NCI-H1694 (cell line): ENCODE measurements at places on chromosomes 7 and 10.

- no peak for DNase-seq
Measured at GRCh38 chr7:123929107-123929506, 4.1 kb downstream of the SPAM1 start.

DNA sequence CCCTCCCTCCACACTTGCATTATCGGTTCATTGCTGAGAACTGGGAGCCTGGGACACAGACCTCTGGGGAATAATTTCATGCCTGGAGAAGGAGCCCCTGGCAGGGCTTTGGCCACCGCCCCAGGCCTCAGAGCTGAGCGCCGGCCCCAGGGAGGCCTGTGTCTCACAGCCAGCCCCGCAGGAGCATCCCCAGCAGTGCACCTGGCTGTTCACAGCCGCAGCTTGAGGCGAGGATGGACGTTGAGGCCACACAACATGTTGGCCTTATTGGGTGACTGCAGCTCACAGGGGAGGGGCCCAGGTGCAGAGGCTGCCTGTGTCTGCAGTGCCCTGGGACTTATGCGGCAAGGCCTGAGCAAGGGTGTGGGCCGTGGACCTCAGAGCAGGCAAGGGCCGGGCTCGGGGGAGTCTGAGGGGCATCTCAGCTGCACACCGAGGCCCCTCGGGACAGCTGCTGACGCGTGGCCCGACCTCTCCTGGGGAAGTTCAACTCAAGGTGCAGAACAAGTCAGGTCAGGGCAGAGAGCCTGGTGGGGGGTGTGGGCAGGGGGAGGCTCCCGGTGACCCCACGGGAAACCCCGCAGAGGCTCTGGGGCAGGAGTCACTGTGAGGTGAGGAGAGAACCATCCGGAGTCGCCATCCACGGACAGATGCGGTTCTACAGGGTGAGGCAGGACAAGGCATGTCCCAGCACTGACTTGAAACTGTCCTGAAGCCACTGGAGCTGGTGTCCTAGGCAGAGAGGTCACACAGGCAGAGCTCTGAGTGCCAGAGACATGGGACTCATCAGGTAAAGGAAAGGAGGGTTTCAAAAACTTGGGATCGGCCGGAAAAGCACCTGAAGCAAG lies 13.1 kb upstream of the UBE3C start:
- DNase-seq: no peak

DNA sequence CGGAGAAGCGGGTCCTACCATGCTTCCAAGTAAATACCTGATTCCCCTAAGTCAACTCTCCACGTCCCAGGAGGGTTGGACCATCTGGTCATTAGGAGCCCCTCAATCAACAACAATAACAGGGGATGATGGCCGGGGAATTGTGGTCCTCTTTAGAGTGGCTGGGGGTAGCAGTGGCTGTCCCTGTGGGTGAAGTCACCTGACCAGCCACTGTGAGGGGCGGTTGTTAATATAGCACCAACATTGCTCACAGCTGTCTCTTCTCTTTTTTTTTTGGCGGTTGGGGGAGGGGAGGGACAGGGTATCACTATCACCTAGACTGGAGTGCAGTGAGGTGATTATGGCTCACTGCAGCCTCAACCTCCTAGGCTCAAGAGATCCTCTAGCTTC lies 67.9 kb downstream of the SPDYE5 start:
- DNase-seq: no peak

DNA sequence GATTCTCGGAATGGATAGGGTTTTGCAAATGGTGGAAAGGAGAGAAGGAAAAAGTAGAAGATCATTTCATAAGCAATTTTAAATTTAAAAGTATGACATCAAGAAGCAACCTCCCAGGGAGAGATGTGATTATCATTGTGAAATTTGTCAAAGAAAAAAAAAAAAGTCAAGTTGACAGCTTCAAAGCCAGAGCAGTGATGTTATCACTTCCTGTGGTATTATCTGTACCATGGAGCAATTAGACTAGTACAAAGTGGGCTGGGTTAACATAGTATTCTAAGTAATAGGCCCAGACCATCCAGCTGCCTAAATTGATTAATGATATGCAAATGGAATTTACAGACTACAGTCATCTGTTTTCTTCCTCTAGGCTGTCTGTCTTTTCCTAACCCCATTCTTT lies 84.0 kb upstream of the NPY start:
- DNase-seq: no peak

- DNase-seq: no peak
Measured at GRCh38 chr7:1667566-1668395, 2.3 kb upstream of the ELFN1 start.

GRCh38 chr10:129780198-129780597 lies 183.9 kb downstream of the EBF3 start:
- no peak for DNase-seq
